Cerebellar nuclear complex (tissue), 1 donor: ENCODE measurements at places on chromosomes 7 and 10.

- no peak for DNase-seq
Measured at GRCh38 chr7:79420464-79420863, 33.0 kb downstream of the MAGI2 start.

DNA sequence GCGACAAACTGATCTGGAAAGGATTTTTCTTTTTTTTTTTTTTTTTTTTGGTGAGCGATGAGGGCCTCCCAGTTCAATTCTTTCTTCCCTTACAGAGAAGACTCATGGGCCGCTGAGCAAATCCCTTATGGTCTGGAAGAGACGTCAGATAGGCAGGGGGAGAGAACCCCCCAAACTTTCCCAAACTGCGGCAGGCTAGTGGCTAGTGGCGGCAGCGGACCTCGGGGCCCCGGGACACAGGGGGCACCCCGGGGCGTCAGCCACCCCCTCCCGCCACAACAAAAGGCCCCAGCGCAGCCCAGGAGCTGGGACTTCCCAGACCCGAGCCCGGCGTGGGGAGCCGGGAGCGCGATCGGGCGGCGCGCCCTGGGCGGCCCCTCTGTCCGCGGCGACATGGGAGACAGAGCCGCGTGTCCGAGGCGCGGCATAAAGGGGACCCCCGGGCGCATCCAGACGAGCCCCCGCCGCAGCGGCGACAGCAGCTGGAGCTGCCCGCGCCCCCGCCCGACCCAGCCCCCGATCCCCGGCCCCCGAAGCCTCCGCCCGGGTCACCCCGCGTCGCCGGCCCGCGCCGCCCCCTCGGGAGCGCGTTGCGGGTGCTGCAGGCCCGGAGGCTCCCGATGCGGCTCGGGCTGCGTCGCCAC, 755 bp downstream of the FAM171A1 start:
- DNase-seq = no peak

GRCh38 chr10:53836638-53837037, 964.4 kb downstream of the PCDH15 start:
- DNase-seq = no peak

GRCh38 chr7:21960922-21961321, 15.2 kb upstream of the CDCA7L start:
- no peak for DNase-seq

DNA sequence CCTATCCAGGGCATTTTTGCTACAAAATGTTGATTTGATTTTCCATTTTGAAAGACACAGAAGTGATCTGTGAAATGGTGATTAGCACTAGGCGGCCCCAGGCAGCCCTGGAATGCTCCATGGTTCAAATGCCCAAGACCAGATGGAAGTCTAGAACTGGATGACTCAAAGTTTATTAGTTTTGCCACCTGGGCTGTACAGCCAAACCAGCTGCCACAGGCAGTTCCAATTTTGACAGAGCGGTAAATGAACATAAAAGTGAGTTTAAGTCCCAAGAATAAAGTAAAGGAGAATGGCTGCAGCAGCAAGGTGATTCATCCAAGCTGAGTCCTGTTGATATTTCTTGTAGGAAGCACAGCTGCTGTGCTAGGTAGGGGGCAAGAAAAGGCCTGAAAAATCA, 180.5 kb downstream of the SUGCT start:
- no peak for DNase-seq

- no peak for DNase-seq
Measured at GRCh38 chr7:55230014-55230413, 135.1 kb upstream of the LANCL2 start.

DNA sequence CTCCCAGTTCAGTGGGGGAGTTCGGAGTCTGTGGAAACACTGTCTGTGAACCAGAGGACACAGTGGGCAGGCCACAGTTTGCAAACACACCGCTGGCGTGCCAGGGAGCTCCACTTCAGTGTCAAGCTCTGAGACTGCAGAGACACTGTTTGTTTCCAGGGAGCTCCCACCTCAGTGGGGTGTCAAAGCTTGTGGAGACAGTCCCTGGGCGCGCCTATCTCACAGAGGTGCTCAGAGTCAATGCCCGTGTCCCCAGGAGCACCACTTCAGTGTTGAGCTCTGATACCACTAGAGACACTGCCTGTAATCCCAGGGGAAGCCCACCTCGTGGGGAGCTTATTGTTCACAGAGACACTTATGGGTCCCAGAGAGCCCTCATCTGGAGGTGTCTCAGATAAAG, 4.3 kb downstream of the MYO1G start:
- no peak for DNase-seq

DNA sequence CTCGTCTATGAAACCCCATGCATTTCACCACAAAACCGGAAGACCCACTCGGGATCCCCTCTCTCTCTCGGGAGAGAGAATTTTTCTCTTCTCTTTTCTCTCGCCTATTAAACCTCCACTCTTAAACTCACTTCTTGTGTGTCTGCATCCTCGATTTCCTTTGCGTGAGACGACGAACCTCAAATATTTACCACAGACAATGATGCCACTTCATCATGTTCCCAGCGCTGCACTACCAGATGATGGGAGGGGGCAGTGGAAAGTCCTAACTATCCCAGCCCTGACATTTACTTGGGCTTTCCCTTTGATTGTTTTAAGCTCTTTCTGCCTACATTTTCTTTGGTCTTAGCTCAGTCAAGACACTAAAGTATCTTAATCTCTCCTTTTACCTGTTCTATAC, 906.7 kb downstream of the GRID1 start:
- DNase-seq = no peak

GRCh38 chr10:28839600-28840007, 162.3 kb downstream of the BAMBI start:
- no peak for DNase-seq

DNA sequence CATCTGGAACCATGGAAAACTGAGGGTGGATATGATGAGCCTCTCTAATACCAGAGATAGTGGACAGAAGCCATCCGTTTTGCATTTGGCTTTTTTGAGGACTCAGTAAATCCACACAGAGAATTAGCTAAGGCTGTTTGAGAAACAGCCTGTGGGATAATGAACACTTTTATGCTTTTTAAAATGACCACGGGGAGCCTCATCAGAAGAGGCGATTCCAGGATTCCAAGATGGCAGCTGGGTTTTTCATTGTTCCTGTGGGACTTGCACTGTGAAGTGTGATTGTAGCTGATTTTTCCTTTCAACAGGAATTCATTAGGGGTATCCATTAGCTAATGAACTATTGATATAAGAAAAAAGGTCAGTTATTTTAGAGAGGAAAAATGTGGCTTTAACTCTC, 353.2 kb downstream of the AUTS2 start:
- DNase-seq = no peak
